Glutamatergic neuron (in vitro differentiated cells): ENCODE measurements at places on chromosomes 5 and 9. TPM values are rescaled to one million over a fixed set of nuclear protein-coding genes. Genes with fewer than 3 reads are reported as not detected.

SLC36A3 gene
- not detected for total RNA-seq

FAM169A gene
- total RNA-seq, result 9.5 TPM

FRRS1L gene
- total RNA-seq, result 4.4 TPM

DNA sequence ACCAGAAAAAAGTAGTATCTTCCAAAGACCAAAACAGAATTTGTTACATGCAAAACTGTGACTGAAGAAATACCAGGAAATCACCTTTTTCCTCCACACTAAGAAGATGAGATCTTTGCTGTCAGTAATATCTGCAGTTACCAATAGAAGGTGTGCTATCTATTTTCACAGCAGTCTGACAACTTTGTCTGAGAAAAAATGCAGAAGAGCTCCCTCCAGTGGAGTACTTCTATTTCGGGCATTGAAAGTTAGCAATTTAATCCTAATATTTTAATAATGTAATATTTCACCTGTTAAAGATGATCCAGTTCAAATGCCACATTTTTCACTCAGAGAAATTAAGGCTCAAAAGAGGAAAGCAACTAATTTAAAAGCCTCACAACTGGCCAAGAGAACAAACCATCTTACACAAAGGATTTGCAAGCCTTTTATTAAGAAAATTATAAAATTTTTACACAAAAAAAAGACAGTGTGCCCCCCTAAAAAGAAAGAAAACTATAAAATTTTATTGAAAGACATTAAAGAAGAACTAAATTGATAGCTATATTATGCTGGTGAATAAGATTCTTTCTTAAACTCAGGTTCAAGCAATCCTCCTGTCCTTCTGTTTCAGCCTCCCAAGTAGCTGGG lies 50.6 kb downstream of the DEPDC1B start:
- no peak for DNase-seq

DNA sequence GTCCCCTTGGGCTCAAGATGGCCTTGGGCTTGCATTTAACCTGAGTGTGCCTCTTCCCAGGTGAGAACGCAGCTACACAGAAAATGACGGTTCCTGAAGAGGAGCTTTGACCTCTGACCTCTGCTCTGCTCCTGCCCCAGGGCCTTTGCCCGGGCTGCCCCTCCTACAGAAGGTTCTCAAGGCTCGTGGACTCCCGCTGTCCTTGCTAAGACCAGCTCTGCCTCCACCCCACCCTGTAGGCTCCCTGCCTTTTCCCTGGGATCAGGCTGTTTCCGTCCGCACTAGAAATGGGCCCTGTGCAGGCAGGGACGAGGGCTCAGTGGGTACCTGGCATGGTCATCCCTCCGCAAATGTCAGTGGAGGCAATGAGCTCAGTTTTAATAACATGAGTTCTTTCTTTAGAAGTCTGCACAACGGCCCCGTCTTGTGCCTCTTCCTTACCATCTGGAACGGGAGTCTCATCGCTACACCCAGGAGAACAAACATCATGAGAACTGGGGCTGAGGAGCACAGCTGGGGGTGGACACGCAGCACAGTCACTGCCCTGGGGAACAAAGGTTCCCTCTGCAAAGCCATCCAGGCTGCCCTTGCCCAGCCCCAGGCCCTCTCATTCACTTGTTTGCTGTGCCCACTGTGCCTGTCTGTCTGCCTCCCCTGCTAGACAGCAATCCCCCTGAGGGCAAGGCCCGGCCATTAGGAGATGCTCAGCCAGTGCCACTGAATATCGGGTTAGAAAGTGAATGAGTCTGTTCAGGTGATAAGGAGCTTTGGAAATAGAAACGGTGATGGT lies 26.7 kb upstream of the LPCAT1 start:
- no peak for DNase-seq

DNA sequence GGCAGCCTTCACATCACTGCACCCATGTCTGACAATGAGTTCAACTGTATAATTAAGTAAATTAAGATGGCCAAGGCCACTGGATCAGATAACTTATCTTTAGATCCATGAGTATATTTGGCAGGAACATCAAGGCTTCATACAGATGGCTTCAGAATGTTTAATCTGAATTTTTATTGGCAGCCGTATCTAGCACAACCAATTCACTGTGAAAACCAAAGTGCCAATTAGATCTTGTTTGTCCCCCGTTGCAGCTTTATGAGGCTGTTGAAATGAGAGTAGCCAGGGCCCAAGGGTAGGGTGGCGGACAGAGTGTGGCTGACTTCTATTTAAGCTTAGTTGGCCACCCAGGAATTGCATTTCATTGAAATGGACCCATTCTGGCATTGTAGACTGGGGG lies 137.7 kb downstream of the SYK start:
- no peak for DNase-seq

DNA sequence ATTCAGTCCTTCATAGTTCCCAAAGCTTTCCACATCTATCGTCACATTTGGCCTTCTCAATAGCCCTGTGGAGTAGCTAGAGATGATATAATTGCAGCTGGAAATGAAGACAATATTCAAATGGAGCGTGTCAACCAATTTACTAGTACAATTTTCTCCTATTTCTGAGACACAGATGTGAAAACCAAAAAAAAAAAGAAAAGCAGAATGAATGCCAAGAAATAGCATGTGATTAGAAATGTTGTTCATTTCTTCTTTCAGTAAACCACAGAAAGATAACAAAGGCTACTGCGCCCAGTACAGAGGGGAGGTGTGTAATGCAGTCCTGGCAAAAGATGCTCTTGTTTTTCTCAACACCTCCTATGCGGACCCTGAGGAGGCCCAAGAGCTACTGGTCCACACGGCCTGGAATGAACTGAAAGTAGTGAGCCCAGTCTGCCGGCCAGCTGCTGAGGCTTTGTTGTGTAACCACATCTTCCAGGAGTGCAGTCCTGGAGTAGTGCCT lies 99.0 kb downstream of the MUSK start:
- no peak for DNase-seq

DNA sequence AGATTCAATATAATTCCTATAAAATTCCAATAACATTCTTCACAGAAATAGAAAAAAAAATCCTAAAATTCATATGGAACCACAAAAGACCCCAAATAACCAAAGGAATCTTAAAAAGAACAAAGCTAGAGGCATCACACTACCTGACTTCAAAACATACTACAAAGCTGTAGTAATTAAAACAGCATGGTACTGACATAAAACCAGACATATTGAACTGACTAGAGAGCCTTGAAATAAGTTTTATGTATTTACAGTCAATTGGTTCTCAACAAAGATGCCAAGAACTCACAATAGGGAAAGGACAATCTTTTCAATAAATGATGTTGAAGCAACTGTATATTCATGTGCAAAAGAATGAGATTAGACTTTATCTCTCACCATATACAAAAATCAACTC lies 36.9 kb downstream of the BTNL9 start:
- no peak for DNase-seq

DNA sequence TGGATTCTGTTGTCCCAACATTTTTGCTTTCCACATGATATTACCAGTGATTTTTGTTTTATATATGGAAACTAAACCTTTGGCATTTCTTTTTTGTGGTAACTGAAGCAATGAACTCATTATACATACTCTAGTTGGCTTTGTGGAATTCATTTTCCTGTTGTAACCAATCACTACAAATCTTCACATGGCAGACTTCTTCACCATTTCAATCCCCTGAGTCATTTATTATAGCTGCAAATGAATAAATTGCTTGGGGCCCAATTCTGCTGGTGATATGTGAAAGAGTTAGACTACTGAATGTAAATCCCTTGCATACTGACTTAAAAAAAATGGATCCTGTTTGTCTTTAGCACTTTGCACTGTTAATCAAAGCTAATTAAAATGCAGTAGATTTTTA lies 1709.6 kb upstream of the WWC1 start:
- no peak for DNase-seq

DNA sequence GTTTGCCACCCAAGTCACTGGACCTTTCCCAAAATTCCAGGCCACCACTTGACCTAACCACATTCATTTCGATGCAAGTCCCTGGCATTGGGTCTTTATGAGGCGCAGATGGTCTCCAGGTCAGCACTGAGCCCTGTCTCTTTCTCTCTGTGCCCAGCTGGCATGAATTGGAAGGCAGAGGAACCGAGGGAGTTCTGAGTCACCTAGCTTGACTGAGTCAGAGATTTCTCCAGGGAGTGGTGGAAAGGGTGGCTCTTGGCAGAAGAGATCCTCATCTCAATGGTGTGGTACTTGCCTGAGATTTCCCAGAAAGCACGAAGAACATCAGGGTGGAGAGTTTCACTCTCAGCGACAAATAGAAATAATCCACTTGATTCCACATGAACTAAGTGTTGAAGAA lies 43.8 kb downstream of the WDR36 start:
- DNase-seq, result no peak

- DNase-seq, result no peak
Measured at GRCh38 chr9:96868709-96869108, 14.4 kb upstream of the ZNF782 start.

GRCh38 chr5:136087961-136088871 lies 44.4 kb upstream of the SMAD5 start:
- no peak for DNase-seq

DNA sequence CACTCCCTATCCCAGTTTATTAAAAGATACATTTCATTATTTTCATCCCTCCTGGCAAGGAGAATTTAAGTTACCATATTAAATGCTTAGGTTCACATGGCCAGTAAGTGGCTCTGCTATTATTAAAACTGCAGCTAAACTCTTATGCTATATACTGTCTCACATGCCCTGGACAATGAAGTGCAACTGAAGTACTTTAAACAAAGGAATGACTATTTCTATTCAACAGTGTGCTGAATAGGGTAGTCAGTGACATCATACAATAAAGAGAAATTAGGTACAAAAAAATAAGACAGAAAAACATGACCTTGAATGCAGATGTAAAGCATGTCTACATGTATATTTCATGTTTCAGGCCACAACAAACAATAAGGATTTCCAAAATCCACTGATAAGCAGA lies 282.6 kb upstream of the SMC2 start:
- no peak for DNase-seq

GRCh38 chr5:171537070-171537849 lies 117.8 kb downstream of the FGF18 start:
- no peak for DNase-seq

GRCh38 chr9:115114546-115114945 lies 3.4 kb downstream of the TNC start:
- no peak for DNase-seq

GRCh38 chr9:129834489-129835127 lies 467 bp downstream of the C9orf78 start:
- no peak for DNase-seq

DNA sequence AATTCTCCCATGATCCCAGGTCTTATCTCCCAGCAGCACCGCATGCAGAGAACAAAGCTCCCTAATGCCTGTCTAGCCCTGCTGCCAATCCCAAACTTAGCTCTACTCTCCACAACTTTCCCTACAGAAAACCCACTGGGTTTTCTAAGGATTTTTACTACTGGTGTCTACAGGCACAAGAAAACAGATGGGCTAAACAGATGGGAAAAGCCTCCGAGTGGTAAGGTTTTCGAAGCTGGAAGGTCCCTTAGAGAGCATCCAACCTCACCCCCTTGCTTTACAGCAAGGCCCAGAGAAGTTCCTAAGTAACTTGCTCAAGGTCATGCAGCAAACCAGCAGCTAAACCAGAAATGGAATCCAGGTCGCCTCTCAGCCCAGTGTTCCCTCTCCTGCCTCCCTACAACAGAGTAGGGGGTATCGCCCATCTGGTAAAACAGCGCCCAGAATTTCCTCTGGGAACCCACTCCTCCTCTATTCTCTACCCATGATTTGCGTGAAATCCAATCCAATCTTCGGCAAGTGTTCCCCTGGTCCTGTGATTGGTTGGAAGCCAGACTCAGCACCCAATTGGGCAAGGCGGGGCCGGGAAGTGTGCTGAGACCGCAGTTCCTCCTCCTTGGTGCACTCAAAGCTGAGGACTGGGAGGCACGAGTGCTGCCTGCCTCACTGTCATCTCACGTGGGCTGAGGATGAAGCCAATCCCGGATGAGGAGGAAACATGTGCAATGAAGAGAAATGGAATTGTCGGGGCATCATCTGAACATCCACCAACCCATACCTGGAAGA lies 20.8 kb downstream of the CPLX2 start:
- no peak for DNase-seq

DNA sequence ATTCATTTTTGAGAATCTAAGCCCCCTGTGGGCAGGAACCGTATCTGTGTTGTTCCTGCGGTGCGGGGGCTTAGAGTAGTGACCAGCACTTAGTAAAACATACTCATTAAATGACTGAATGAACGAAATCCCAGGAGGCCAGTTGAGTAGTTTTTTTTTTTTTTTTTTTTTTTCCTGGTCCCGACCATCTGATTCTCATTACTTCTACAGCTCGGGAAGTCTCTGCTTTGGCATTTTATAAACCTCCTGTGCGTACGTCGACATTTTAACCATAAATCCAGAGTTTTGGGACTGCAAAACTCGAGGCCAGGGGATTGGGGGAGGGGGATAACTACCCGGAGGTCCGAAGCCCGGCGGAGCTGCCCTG lies 31.5 kb upstream of the SPRY4 start:
- DNase-seq, result no peak
